Left lung (tissue), 14 donors: ENCODE measurements at places on chromosomes 2 and 18. TPM values are rescaled to one million over a fixed set of nuclear protein-coding genes. Genes with fewer than 3 reads are reported as not detected.

CD8B gene
- 0.48 TPM for polyA plus RNA-seq

FSIP2 gene
- polyA plus RNA-seq = 5.2 TPM

UGT1A8 gene
- not detected for polyA plus RNA-seq

DCAF17 gene
- polyA plus RNA-seq = 28.3 TPM

LOXL3 gene
- polyA plus RNA-seq = 8.4 TPM

COLEC12 gene
- 124 TPM for polyA plus RNA-seq

LINC00305 gene
- not detected for polyA plus RNA-seq

DSC3 gene
- 0.30 TPM for polyA plus RNA-seq

NEB gene
- 6.3 TPM for polyA plus RNA-seq

PDE1A gene
- 14.3 TPM for polyA plus RNA-seq

ANKRD30BL gene
- polyA plus RNA-seq = 0.32 TPM

APLF gene
- 4.4 TPM for polyA plus RNA-seq

GPAT2 gene
- polyA plus RNA-seq = 3.7 TPM

FEV gene
- not detected for polyA plus RNA-seq

ADAM23 gene
- 6.9 TPM for polyA plus RNA-seq

CREG2 gene
- 0.24 TPM for polyA plus RNA-seq

PTH2R gene
- 0.14 TPM for polyA plus RNA-seq

SLC23A3 gene
- 4.3 TPM for polyA plus RNA-seq

NYAP2 gene
- polyA plus RNA-seq = 0.04 TPM

METAP1D gene
- 23.1 TPM for polyA plus RNA-seq

ANTXR1 gene
- 88.8 TPM for polyA plus RNA-seq

SRSF7 gene
- polyA plus RNA-seq = 228 TPM

INPP5D gene
- 12.3 TPM for polyA plus RNA-seq

CERKL gene
- 10.1 TPM for polyA plus RNA-seq

PLCL1 gene
- 12.1 TPM for polyA plus RNA-seq

CAPN14 gene
- polyA plus RNA-seq = 0.31 TPM

CRYGC gene
- not detected for polyA plus RNA-seq
